ENCODE measurements at places on chromosomes 13 and 19. TPM values are rescaled to one million over a fixed set of nuclear protein-coding genes. Genes with fewer than 3 reads are reported as not detected.

DNA sequence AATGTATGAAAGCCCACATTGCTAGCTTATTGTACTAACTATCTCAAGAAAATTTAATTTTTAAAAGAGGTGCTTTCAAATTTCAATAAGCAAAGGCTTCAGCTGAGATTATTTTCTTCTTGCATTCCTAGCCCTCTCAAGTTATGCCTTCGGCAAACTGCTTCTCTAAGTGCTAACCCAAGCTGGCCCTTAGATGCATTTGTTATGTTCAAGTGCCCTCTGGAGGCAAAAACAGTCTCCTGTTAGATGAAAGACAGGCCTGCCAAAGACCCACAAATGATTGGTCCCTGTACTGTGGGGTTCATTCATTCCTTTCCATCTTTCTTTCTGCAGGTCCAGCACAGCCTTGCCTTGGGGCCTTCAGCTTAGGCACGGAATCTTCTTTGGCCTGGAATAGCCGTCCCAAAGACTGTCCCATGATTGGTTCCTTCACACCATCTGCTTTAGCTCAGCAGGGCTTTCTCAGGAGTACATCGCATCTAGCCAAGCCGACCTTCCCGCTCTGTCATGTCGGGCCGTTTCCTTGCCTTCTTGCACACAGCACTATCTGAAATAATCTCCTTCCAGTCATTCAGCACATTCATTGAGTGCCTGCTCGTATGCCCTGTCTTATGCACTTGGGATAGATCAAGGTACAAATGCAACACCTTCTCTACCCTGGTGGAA lies 26.4 kb upstream of the TPTE2 start:
- no peaks in the 10 kb centered on the region for H3K27me3 ChIP-seq
- no peaks in the 10 kb centered on the region for H3K36me3 ChIP-seq
- peak overlapping the region; percentile 68 for H3K4me3 ChIP-seq
- H3K4me1 ChIP-seq = peaks cover 22% of the 10 kb centered on the region
- peak overlapping the region; percentile 88 for H3K27ac ChIP-seq

The SBSN gene
- total RNA-seq = not detected

The KLK4 gene
- total RNA-seq = not detected

The NLRP4 gene
- total RNA-seq = not detected

DNA sequence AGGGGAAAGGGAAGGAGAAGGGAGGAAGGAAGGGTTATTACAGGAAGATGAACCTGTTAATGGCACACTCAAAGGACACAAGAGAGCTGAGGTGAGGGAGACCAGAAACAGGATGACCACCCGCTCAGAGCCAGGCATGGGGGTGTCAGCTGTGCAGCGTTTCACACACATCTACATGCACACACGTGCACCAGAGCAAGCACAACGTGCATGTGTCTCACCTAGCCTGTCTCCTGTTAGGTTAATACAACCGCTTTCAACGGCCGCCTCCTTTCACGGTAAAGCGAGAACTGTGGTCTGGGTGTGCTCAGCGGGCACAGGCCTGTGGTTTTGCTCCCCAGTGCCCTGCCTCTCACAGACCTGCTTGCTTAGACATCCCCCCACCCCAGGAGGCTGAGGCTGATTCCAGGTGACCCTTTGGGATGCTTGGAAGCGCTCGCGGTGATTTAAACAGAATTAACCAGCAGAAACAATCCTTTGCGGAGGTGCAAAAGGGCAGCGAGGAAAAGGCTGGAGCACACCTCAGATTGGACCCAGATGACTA lies 27.4 kb downstream of the IRS2 start:
- no peak overlapping the region for H3K27ac ChIP-seq
- H3K27me3 ChIP-seq = no peaks in the 10 kb centered on the region
- no peak overlapping the region for H3K4me3 ChIP-seq
- no peak for DNase-seq

GRCh38 chr13:27236478-27236877 lies 14.9 kb upstream of the RPL21 start:
- H3K36me3 ChIP-seq = peaks cover 7% of the 10 kb centered on the region
- no peak overlapping the region for H3K27ac ChIP-seq
- DNase-seq = no peak
- no peak overlapping the region for H3K4me3 ChIP-seq
- H3K27me3 ChIP-seq = no peaks in the 10 kb centered on the region
- H3K4me1 ChIP-seq = no peaks in the 10 kb centered on the region

The CEACAM8 gene
- total RNA-seq = not detected

- H3K27ac ChIP-seq = no peak overlapping the region
- no peaks in the 10 kb centered on the region for H3K36me3 ChIP-seq
- peak; percentile 15 for DNase-seq
Measured at GRCh38 chr13:38824342-38824741, 137.5 kb downstream of the FREM2 start.

The GJA3 gene
- total RNA-seq = 0.14 TPM

- no peaks in the 10 kb centered on the region for H3K36me3 ChIP-seq
- no peaks in the 10 kb centered on the region for H3K27me3 ChIP-seq
- H3K4me1 ChIP-seq = no peaks in the 10 kb centered on the region
- no peak overlapping the region for H3K27ac ChIP-seq
Measured at GRCh38 chr13:72316716-72317115, 410.7 kb downstream of the MZT1 start.

DNA sequence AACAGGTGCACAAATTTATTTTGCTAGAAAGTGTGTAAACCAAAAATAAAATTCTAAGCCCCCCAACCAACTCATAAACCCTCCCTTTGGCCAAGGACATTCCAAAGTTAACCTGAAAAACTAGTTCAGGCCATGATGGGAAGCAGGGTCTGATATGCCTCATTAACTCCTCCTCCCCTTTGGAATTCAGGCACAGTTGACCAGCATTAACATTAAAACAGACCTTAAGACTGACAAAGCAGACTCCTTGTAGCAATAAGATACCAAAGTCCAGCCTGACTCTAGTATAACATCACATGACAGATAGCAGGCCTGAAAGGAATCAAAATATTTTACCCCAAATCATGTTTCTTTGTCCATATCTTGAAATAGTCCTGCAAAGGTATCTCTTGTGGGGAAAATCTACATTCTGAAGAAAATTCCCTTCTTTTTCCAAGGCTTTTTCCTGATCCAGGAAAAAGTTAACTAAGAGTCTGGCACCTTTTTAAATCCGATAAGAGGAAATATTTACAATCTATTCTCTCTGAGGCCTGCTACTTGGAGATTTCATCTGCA lies 19.7 kb downstream of the NEK5 start:
- H3K36me3 ChIP-seq = no peaks in the 10 kb centered on the region
- no peak overlapping the region for H3K27ac ChIP-seq
- H3K27me3 ChIP-seq = peaks cover 5% of the 10 kb centered on the region
- no peak overlapping the region for H3K4me3 ChIP-seq
- no peak for DNase-seq
- no peaks in the 10 kb centered on the region for H3K4me1 ChIP-seq

The PEAK3 gene
- total RNA-seq = not detected

DNA sequence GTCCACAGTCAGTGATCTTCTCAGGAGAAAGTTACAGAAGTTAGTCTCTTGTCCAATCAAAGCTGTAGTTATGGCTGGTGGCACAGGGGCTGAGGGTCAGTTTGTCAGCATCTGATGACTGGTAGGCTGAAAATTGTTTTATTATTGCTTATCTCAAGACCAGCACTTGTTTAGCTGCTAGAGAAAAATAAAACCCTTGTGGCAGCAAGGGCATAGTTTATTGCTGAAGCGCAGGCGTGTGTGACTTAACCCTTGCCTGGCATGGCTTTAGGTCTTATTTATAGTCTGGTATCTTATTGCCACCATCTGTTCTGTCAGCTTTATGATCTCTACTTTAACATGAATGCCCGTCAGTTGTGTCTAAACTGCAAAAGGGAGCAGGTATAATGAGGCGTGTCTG lies 154.7 kb downstream of the USP12 start:
- no peaks in the 10 kb centered on the region for H3K36me3 ChIP-seq
- H3K4me1 ChIP-seq = no peaks in the 10 kb centered on the region
- no peak overlapping the region for H3K4me3 ChIP-seq
- DNase-seq = no peak

DNA sequence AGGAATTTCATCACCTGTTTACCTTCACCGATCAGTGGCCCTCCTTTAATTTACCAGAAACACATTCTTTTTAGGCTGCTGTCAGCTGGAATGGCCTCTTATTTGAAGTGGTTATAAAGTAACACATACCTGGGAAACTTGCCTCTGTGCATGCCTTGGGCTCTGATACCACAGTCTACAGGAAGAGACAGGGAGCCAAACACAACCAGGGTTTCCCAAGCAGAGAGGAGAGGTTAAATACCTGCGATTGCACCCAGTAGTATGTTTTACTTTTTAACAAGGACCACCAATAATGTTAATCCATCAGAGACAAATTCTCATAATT lies 444.0 kb upstream of the SGCG start:
- no peak overlapping the region for H3K4me3 ChIP-seq
- no peak for DNase-seq
- H3K27me3 ChIP-seq = peaks cover 11% of the 10 kb centered on the region

DNA sequence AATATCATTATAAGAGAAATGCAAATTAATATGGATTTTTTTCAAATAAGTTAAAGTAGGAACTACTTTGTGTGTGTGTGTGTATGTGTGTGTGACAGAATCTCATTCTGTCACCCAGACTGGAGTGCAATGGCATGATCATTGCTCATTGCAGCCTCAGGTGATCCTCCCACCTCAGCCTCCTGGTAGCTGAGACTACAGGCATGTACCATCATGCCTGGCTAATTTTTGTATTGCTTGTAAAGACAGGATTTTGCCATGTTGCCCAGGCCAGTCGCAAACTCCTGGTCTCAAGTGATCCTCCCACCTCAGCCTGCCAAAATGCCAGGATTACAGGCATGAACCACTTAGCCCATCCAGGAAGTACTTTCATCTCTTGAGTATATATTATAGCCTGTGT lies 3.2 kb upstream of the ERVV-2 start:
- peaks cover 18% of the 10 kb centered on the region for H3K36me3 ChIP-seq
- H3K27ac ChIP-seq = no peak overlapping the region
- H3K4me3 ChIP-seq = no peak overlapping the region
- H3K4me1 ChIP-seq = no peaks in the 10 kb centered on the region

The SOHLH2 gene
- total RNA-seq = not detected

The FZR1 gene
- total RNA-seq = 43.5 TPM

The SLITRK6 gene
- not detected for total RNA-seq

The UBE2L5 gene
- not detected for total RNA-seq

The PODNL1 gene
- 0.34 TPM for total RNA-seq

DNA sequence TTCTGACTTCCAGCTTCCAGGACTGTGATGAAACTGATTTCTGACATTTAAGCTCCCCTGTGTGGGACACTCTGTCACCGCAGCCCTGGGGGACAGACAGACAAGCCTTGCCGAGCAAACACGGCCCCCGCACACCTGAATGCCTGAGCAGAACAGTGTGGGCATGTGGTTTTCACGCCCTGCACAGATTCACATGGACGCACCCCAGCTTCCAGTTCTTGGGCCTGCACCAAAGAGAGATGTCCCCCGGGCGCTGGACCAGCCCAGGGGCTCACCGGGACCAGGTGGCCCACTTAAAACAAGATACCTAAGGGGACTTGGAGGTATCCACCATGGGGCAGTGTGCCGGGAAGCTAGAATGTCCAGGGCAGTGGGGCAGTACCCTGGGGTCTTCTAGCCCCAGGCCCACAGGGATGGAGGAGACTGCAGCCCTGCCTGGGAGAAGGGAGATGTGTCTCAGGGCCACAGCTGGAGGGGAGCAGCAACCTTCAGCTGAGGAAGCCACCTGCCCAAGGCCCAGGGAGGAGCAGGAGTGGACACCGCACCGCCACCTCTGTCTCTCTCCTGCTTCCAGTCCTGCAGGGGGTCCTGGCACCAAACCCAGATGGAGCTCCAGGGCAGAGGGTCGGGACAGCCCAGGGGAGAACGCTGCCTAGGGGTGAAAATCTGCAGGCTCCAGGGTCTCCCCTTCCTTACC lies 50.5 kb downstream of the SOX1 start:
- DNase-seq = no peak
- H3K36me3 ChIP-seq = no peaks in the 10 kb centered on the region
- no peak overlapping the region for H3K4me3 ChIP-seq
- no peaks in the 10 kb centered on the region for H3K4me1 ChIP-seq
- H3K27ac ChIP-seq = no peak overlapping the region
- peaks cover 17% of the 10 kb centered on the region for H3K27me3 ChIP-seq

DNA sequence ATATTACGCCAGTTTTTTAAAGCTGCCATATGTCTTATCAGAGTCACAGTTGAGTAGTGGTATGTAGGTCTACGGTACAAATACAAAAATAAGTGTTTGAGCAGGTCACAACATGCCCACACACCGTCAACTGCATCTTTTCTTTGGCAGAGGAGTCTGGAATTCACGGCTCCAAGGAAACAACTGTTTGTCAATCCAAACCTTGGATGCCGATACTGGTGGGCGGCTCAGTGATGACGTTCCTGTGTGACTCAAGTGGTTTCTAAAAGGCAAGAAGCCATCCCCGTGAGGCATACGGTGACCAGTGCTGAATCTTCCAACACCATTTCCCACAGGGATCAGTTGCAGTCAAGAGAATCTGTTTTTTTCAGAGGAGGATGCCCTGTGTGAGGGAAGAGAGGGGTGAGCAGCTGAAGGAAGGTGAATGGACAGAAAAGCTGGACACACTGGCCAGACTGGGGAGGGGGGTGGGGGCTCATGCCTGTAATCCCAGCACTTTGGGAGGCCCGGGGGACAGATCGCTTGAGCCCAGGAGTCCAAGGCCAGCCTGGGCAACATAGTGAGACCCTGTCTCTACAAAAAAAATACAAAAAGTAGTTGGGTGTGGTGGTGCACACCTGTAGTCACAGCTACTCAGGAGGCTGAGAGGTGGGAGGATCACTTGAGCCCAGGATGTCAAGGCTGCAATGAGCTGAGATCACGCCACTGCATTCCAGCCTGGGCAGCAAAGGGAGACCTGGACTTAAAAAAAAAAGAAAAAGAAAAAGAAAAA lies 22.8 kb upstream of the CEBPG start:
- H3K27me3 ChIP-seq = peaks cover 18% of the 10 kb centered on the region
- no peak overlapping the region for H3K27ac ChIP-seq
- no peaks in the 10 kb centered on the region for H3K4me1 ChIP-seq
- H3K4me3 ChIP-seq = no peak overlapping the region
- DNase-seq = no peak

The COMMD6 gene
- total RNA-seq = 130 TPM

The RASGRP4 gene
- 8.3 TPM for total RNA-seq

GRCh38 chr19:40705362-40705651 lies 11.4 kb downstream of the COQ8B start:
- no peak for DNase-seq
- H3K36me3 ChIP-seq = peaks cover 22% of the 10 kb centered on the region
- no peak overlapping the region for H3K4me3 ChIP-seq
- H3K27ac ChIP-seq = no peak overlapping the region

The ATP4A gene
- total RNA-seq = not detected

- no peaks in the 10 kb centered on the region for H3K4me1 ChIP-seq
- no peak overlapping the region for H3K27ac ChIP-seq
- no peak overlapping the region for H3K4me3 ChIP-seq
- no peak for DNase-seq
- H3K27me3 ChIP-seq = peaks cover 27% of the 10 kb centered on the region
Measured at GRCh38 chr13:24983094-24983493, 112.8 kb upstream of the PABPC3 start.

The ATXN8OS gene
- not detected for total RNA-seq

The PRR19 gene
- 0.81 TPM for total RNA-seq

The C19orf33 gene
- not detected for total RNA-seq

GRCh38 chr13:88097541-88097940 lies 426.4 kb downstream of the SLITRK5 start:
- H3K4me3 ChIP-seq = no peak overlapping the region
- DNase-seq = no peak
- H3K4me1 ChIP-seq = no peaks in the 10 kb centered on the region
